NCI-H446 (cell line): ENCODE measurements at places on chromosomes 4 and X.
A peak's percentile ranks its signal among the peaks of the same experiment; 100 is the strongest.

GRCh38 chr4:79472036-79472435, 64.0 kb upstream of the GK2 start:
- no peak for DNase-seq

DNA sequence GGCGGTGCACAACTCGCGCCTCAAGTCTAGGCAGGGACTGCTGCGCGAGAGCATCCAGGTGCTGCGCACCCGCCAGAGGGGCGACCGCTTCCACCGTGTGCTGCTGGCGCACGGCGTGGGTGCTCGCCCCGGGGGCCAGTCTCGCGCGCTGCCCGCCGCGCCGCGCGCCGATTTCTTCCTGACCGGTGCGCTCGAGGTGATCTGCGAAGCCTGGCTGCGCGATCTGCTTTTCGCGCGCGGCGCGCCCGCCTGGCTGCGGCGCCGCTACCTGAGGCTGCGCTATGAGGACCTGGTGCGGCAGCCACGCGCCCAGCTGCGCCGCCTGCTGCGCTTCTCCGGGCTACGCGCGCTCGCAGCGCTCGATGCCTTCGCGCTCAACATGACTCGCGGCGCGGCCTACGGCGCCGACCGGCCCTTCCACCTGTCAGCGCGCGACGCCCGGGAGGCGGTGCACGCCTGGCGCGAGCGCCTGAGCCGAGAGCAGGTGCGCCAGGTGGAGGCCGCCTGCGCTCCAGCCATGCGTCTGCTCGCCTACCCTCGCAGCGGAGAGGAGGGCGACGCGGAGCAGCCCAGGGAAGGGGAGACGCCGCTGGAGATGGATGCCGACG, 1.3 kb downstream of the CHST7 start:
- no peak for DNase-seq

- DNase-seq: no peak
These were observed 39.0 kb downstream of the STX18 start for GRCh38 chr4:4502694-4503311.

GRCh38 chr4:45345558-45345957, 619.2 kb upstream of the GNPDA2 start:
- DNase-seq: no peak

- DNase-seq: no peak
These were observed 304.6 kb downstream of the ARAP2 start for GRCh38 chr4:35939751-35940150.

GRCh38 chr4:6710996-6711395, 1.3 kb upstream of the MRFAP1L1 start:
- no peak for DNase-seq

DNA sequence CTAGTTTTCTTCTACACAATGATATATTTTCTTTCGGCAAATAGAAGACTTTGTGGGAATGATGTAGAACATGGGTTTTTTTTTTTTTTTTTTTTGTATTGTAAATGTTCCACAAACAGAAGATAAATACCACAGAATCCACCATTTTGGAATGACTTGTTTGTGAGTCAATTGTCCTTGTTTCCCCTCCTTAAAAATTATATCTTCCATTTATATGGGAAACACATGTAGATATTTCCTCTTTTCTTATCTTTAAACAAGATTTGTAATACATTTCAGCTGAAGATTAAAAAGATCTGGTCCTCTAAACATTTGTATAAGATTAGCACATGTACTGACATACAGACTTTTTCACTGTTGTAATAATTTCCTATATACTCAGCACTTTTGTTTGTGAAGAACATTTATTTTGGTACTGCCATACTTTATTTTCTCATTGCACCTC, 304.6 kb downstream of the SPRY1 start:
- no peak for DNase-seq

GRCh38 chr4:156873799-156874198, 97.8 kb downstream of the PDGFC start:
- no peak for DNase-seq

DNA sequence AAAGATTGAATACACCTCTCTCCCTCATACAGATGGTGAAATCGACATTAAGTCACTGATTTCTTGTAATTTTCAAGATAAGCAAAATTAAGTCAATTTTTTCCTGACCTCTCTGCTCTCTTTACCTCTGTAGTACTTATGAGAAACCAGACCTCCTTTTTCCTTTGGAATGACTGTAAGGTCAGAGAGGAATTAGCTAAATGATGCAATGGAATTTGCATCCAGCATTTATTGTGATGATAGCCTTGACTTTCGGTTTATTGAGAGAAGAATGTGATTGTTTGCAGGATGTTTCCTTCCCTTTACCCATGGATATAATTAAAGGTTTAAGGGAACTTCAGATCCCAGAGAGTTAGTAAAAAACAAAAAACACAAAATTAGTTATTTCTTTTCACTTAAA, 22.4 kb downstream of the STK26 start:
- DNase-seq: no peak

DNA sequence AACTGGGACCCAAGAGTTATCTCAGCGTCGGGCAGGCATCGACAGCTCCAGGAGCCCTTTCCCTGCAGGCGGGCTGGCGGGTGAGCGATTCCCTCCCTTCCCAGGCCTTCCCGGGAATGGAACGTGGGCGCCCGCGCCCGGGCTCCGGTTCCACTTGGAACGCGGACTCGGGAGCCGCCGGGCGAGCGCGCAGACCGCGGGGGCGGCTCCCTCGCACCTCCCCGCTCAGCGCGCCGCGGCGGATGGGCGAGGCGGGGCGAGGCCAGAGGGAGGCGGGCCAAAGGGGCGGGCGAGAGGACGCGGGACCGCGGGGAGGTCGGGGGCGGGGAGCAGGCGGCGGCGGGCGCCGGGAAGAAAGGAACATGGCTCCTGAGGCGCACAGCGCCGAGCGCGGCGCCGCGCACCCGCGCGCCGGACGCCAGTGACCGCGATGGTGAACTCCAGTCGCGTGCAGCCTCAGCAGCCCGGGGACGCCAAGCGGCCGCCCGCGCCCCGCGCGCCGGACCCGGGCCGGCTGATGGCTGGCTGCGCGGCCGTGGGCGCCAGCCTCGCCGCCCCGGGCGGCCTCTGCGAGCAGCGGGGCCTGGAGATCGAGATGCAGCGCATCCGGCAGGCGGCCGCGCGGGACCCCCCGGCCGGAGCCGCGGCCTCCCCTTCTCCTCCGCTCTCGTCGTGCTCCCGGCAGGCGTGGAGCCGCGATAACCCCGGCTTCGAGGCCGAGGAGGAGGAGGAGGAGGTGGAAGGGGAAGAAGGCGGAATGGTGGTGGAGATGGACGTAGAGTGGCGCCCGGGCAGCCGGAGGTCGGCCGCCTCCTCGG, at the start of gene PKD2:
Gene PKD2, plus strand, starts transcription at position 332 of the 818 bp plus-strand sequence. Its CDS starts 99 bp downstream, at position 431.
- DNase-seq: peak; percentile 76

- peak; percentile 92 for DNase-seq
These were observed at the start of gene EPHA5 for GRCh38 chr4:65670331-65671031. Gene EPHA5 (minus strand): TSS chr4:65670489. CDS start chr4:65669742, 747 bp downstream.

GRCh38 chrX:46755671-46756070, 3.2 kb downstream of the SLC9A7 start:
- no peak for DNase-seq

DNA sequence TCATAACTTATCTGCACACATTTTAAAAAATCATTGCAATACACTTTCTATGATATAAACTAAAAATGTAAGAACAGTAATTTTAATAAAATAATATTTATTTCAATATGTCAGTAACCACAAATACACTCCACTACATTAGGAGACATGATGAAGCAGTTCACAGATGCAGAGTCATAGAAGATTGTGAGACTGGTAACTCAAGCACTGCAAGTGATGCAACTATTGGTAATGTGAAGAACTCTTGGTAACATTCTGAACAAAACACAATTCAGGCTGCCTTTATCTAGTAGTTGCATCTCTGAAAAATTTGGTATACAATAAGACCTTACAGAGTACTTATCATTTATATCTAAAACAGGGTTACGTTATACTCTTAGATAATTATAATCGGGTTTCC, 52.6 kb upstream of the LRAT start:
- no peak for DNase-seq

DNA sequence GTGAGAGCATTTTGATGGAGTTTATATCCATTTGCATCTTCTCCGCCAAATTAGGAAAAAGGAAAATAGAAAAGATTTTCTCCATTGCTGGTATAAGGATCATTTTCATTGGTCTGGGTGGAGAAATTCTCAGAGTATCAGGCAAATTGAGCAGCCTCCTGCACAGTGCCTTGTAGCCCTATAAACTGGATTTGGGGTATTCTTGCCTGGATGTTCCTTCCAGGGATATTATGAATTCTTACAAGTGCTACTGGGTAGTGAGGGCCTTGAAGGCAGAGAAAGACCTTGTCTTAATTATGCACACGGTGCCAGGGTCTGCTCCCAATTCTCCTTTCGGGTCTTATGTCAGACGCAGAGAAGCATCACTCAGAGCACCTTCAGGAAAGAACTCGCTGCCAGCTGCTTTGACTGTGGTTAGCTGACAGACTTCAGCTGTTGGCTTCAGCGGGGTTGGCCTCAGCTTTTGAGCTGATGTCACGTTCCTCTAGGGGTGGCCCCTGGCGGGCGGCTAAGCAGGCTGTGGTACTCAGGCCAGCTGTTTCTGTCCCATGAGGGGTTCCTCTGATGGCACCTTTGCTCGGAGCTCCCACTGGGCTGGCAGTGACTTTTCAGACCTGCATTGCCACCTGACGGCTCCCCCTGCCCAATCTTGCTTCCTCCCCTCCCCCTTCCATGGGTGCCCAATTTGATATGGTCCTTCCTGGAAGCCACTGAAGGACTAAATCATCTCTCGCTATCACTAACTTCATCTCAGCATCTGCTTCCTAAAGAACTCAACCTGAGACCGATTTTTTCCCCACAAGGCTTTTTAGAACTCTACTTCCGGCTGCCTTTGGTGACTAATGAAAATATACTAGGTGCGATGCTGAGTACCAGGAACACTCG, 519.5 kb downstream of the BCOR start:
- DNase-seq: peak; percentile 15

DNA sequence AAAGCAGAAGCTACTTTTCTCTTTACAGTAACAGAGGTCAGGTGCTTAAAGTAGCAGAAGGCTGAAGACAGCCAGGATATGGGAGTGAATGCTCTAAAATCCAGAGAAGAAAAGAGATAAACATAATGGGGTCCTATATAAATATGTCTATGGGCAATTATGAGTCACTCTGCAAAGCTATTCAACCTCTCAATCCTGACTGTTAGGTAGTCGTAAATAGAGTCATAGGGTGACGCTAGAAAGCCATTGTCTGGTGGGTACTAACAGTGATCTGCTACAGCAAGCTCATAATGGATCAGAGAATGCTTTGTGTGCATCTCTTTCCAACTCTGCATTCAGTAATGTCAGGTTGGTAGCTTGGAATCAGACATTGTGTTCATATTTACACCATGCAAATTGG, 53.5 kb upstream of the PDE5A start:
- no peak for DNase-seq
